ENCODE measurements at places on chromosomes 16 and 17. TPM values are rescaled to one million over a fixed set of nuclear protein-coding genes. Genes with fewer than 3 reads are reported as not detected.
A peak's percentile ranks its signal among the peaks of the same experiment; 100 is the strongest.

DNA sequence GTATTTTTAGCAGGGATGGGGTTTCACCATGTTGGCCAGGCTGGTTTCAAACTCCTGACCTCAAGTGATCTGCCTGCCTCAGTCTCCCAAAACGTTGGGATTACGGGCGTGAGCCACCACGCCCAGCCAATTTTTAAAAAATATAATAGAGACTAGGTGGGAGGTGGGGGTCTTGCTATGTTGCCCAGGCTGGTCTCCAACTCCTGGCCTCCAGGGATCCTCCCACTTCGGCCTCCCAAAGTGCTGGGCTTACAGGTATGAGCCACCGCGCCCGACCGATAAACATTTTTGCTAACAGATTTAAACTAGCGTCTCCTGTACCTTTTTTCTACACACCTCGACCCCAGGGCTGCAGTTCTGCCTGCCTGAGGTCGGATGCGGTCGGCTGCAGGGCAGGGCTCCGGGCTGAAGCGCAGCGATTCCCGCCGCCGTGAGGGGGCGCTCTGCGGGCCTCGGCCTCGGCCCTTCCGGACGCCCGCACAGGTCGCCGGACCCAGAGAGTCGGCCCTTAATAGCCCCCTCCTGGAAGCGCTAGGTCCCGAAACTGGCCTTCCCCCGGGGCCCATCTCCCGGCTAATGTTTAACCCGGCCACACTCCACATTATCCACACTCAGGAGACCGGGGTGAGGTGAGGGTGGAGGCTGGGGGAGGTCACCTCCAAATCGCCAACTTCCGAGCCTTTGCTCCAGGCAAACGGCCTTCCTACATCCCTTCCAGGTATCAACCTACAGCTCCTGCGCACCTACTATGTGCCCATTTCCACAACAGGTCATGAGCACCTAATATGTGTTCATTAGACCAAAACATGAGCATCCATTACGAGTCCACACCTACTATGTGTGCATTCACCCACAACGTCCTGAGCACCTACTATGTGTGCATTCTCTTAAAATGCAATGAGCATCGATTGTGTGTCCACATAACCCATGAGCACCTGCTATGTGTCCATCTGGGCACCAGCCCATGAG lies 2.0 kb upstream of the GLIS2 start:
- DNase-seq, result no peak

GRCh38 chr16:2507052-2507659 lies 6.6 kb upstream of the ATP6V0C start:
- DNase-seq, result peak; percentile 54

- no peak for DNase-seq
Observed at GRCh38 chr16:65010125-65010524, 111.7 kb downstream of the CDH11 start.

GRCh38 chr16:2486645-2487516 lies 12.0 kb downstream of the TBC1D24 start:
- DNase-seq, result peak; percentile 61

- no peak for DNase-seq
Observed at GRCh38 chr16:26668026-26668425, 398.7 kb upstream of the C16orf82 start.

GRCh38 chr17:43952351-43952723 lies 1.4 kb downstream of the PYY start:
- peak; percentile 31 for DNase-seq

DNA sequence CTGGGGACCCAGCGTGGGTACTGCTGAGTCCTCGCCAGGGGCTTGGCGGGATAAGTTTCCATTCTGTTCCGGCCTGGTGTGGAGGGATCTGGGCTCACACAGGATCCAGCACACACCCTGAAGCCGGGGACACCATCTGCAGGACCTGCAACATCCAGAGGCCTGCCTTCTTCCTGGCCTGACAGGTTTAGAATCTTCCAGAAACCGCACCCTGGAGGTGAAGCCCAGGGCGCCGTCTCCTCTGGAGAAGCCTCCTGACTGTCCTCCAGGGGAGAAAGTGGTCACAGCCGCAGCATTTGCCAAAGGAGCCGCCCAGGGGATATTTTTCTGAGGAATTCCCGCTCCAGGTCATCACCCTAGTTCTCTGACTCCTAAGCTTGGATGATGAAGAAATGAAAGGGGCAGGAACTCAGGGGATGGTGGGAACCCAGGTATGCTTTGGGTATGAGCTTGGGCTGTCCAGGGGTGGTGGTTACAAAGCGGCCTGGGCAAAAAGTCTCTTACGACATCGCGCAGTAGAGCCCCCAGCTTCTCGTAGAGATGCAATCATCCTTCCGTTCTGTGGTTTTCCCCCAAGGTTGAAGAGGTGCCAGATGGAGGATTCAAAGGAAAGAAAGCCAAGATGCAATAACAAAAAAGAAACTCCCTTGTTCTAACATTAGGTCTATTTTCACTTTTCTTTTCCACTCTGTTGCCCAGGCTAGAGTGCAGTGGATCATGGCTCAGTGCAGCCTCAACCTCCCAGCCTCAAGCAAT lies 9.1 kb upstream of the CRISPLD2 start:
- no peak for DNase-seq

The GLP2R gene
- not detected for total RNA-seq

The PIRT gene
- not detected for total RNA-seq

All from SJCRH30 (cell line).